Stimulated activated CD4-positive, alpha-beta T cell treated with anti-CD3 and anti-CD28 coated beads, Interleukin-1b, Interleukin-23, amount 100 ng/mL, for 24 hours (primary cell): ENCODE measurements at places on chromosomes 4 and X.

GRCh38 chrX:129744861-129745321 is 6.1 kb downstream of the XPNPEP2 start:
- DNase-seq, result no peak

GRCh38 chrX:153645921-153646488 is 998 bp upstream of the DUSP9 start:
- no peak for DNase-seq

GRCh38 chrX:121851033-121851432 is 803.6 kb downstream of the GLUD2 start:
- DNase-seq, result no peak

DNA sequence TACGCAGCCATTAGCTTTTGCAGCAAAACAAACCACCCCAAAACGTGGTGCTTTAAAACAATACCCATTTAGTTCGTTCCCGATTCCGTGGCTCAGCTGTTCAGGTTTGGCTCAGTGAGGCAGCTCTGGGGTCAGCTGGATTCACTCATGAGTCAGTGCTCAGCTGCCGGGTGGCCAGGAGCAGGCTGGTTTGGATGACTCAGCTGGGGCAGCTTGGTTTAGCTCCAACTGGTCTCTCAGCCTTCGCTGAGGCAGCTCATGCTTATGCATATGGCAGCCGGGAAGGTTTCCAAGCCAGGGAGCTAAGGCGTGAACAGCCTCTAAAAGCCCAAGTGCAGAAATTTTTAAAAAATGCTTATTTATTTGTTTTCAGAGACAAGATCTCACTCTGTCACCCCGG is 13.3 kb upstream of the CD99 start:
- DNase-seq, result no peak

GRCh38 chr4:186861317-186861716 is 137.7 kb upstream of the FAT1 start:
- no peak for DNase-seq

GRCh38 chr4:139696491-139696890 is 30.9 kb downstream of the MGST2 start:
- no peak for DNase-seq

DNA sequence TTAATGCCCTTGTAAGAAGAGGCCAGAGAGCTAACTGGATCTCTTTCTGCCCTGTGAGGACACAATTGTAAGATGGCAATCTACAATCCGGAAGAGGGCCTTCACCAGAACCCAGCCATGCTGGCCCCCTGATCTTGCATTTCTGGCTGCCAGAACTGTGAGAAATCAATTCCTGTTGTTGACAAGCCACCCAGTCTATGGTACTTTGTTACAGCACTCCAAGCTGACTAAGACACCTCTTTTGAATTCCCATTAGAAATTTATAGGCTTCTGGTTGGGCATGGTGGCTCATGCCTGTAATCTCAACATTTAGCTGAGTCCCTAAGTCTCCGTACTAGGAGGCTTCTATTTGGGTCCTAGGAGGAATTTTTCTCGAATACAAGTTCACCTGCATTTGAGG is 48.8 kb upstream of the RELL1 start:
- DNase-seq, result no peak

GRCh38 chr4:95300304-95300703 is 248.5 kb downstream of the UNC5C start:
- DNase-seq, result no peak

DNA sequence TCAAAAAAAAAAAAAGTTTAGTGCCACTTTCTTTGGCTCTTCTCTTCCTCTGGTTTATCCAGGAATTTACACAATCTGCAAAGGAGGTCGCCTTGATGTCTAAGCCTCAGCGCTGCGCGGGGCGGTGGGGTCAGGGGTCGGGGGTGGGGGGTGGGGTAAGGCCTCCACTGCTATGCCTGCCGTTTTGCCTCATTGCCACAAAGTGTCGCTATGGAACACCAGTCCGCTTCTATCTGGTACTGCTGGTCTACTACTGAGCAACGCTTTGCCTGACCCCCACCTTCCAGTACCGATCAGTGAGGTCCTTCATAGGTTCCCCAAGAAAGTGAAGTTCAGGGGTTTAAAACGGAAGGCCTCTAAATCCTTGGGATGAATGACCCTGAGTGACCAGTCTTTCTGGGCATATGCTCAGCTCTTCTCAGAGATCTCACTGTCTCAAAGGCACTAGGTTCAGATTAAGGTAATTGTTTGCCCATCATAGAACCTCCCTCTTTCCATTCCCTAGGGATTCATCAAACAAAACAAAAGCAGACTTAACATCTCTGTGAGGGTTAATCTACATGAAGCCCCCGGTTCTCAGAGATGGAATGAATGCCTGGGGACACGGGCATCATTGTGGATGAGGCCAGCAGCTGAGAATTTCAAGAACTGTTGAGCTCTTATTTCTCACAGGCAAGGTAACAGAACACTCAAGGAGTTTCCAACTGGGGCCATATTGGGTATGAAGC is 16.9 kb upstream of the TSR2 start:
- DNase-seq, result no peak

GRCh38 chr4:15420642-15421041 is 7.2 kb upstream of the C1QTNF7 start:
- DNase-seq, result no peak

GRCh38 chr4:62517716-62518115 is 1317.6 kb downstream of the ADGRL3 start:
- DNase-seq, result no peak

GRCh38 chr4:146428298-146428697 is 93.4 kb downstream of the SLC10A7 start:
- no peak for DNase-seq

GRCh38 chr4:176011529-176011928 is 54.1 kb upstream of the WDR17 start:
- no peak for DNase-seq

DNA sequence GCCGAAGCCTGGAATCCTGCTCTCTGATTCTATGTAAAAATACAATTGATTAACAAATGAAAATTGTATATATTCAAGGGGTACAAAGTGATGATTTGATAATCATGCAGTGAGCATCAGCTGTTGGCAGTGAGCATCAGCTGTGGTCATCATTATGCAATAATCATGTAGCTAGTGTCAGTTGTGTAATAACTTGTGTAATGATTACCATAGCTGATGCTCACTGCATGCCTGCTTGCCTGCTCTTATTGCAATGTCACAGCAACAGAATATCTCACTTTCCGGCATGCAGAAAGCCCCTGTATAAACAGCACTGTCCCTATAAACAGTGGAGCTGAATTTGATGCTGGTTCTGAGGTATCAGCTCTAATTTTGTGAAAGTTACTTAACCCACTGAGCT is 46.8 kb downstream of the SULT1B1 start:
- no peak for DNase-seq

GRCh38 chrX:37332055-37332454 is 17.1 kb upstream of the PRRG1 start:
- DNase-seq, result no peak

- DNase-seq, result no peak
Observed at GRCh38 chrX:352181-352580, 33.6 kb upstream of the GTPBP6 start.

DNA sequence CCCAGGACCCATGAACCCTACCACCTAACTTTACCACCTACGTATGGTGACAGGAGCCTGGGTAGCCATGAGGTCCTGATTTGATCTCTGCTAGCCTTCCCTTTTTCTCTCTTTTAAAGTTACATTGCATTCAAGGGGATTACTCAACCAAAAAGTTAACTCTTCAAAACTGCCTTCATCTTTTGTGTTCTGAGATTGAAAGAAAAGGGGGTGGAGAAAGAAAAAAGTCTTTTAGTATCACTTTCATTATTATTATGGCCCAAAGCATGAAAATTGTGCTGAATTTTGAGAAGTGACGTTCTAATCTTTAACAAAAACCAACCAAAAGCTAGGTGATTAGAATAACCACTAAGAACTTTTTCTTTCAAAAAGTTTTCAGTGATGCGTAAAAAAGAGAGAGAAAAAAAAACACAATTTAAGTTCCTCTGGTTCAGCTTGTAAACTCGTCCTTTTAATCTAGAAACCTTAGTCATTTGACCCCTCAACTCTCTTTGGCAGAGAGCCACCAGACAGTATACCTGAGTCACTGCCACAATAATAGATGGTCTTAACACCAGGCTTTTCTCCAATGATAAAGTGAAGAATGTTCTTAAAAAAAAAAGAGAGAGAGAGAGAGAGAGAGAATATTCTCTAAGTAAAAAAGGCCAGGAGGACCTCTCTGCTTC is 347.4 kb upstream of the FGF13 start:
- DNase-seq, result no peak

DNA sequence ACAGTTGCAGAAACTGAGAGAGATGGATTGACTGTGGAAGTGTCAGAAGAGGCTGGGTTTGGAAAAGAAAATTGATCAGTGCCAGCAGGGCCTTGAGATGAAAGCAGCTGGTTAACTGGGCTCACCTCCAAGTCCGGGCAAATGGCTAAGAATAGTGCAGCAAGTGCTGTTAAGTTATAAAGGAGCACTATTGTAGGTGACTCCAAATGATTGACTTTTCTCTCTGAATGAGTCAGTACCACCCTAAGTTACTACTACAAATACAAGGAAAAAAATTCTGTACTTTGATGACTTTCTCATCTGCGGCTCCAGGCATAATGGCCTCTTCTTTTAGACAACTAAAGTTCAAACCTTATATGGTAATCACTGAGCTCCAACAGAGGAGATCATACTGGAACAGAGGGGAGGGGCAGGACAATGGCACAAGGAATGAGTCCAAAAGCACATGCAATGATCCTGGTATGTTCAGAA is 733.4 kb upstream of the INTU start:
- no peak for DNase-seq

GRCh38 chr4:116726523-116726922 is 358.9 kb downstream of the TRAM1L1 start:
- no peak for DNase-seq

DNA sequence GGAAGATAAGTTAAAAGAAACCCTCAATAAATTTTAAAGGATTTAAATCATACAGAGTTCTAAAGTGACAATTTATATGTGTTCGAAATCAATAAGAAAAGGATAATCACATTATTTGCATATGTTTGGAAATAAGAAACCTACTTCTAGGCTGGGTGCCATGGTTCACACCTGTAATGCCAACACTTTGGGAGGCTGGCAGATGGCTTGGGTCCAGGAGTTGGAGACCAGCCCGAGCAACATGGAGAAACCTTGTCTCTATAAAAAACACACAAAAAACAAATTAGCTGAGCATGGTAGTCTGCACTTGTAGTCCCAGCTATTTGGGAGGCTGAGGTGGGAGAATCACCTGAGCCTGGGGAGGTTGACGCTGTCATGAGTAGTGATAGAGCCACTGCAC is 8.1 kb upstream of the SAP30 start:
- no peak for DNase-seq

- no peak for DNase-seq
Observed at GRCh38 chrX:43840265-43840664, 42.0 kb downstream of the MAOB start.

GRCh38 chrX:136780763-136781162 is at the start of gene ARHGEF6:
Gene ARHGEF6 (minus strand): TSS chrX:136780932. CDS start chrX:136780882, 50 bp downstream.
- no peak for DNase-seq

DNA sequence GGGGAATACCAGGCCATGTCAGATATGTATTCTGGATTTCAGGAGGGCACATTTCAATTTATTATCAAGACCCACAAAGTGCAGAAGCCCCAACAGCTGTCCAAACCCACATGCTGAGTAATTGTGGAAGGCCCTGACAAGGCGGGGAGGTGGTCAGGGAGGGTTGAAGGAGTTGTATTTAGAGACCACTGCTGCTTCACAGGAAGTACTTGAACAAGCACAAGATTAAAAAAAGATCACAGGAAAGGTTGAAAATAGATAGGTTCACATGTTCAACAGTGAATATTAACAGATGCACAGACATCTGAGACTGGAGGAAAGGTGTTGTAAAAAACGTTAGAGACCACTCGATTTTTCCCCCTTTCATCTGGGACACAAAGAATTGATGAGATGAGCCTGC is 17.9 kb downstream of the ATP8A1 start:
- DNase-seq, result no peak

DNA sequence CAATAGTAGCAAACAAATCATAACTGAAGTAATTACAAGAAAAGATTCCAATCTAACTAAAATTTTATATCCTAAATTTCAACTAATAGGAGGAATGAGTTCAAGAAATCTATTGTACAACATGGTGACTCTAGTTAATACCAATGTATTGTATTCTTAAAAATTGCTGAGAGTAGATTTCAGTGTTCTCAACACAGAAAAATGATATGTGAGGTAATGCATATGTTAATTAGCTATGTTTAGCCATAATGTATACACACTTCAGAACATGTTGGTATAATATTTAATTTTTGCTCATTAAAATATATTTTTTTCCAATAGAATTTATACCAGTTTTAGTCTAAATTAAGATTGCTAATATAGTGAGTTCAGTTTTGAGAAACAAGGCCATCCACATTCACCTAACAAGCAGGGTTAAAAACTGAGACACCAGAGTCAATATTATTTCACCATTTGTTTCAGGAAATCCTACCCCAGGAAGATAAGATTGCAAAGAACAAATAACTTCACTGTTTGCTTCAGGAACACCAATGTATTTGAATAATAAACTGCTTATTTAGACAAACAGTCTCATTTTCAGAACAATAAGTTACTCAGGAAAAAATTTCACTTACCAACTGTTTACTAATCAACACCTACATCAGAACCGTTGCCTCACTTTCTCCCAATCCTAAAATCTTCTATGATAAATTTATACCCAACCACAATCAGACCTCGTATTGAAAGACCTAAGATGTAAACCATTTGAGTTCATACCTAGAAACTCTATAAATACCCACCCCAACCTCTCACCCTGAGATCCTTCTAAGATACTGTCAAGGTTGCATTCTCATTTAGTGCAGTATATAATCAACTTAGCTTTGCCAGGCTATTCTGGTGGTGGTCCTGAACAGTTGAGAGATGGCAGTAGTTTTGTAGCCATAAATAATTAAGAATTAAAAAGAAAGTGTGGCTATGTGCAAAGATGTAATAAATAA is 132.8 kb downstream of the MAB21L2 start:
- no peak for DNase-seq

GRCh38 chr4:5959211-5959982 is 58.8 kb downstream of the C4orf50 start:
- DNase-seq, result no peak

GRCh38 chr4:38832624-38833528 is 23.7 kb downstream of the TLR6 start:
- no peak for DNase-seq

DNA sequence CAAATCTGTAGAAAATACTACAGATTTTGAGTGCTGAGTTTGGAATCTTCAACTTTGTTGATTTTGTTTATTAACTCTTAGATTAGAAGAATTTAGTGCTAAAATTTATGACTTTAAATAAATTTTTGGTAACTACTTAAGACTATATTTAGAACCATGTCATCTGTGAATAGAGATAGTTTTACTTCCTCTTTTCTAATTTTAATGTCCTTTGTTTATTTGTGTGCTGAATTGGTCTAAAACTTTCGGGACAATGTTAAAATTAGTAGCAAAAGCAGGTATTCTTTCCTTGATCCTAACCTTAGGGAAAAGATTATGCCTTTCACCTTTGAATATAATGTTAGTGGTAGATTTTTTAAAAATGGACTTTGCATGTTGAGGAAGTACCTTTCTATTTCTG is 119.7 kb upstream of the CXorf51A start:
- no peak for DNase-seq
